ENCODE measurements at places on chromosomes 12 and 14. TPM values are rescaled to one million over a fixed set of nuclear protein-coding genes. Genes with fewer than 3 reads are reported as not detected.

DNA sequence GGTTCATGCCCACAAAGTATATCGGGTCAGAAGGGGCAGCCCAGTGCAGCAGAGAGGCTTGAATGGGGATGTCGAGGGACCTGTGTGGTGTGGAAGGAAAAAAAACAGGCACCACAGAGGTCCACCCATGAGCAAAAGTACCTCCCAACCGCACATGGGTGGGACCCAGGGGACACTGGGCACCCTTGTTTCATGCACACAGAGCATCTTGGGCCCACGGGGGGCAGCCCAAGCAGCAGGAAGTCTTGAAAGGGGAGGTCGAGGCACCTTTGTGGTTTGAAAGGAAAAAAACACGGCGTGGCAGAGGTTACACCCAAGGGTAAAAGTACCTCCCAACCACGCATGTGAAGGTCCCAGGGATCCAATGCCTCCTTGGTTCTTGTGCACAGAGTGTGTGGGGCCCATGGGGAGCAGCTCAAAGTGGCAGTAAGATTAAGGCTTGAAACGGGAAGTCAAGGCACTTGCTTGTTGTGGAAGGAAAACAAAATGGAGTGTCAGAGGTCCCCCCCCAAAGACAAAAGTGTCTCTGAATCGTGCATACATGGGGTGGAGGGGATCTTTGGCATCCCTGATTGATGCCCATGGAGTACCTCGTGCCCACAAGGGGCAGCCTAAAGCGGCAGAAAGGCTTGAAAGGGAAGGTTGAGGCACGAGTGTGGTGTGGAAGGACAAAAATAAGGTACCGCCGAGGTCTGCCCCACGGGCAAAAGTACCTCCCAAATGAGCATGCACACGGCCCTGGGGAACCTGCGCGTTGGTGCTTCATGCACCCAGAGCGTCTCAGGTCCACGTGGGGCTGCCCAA lies 575.5 kb downstream of the ALG10 start:
- DNase-seq: no peak

DNA sequence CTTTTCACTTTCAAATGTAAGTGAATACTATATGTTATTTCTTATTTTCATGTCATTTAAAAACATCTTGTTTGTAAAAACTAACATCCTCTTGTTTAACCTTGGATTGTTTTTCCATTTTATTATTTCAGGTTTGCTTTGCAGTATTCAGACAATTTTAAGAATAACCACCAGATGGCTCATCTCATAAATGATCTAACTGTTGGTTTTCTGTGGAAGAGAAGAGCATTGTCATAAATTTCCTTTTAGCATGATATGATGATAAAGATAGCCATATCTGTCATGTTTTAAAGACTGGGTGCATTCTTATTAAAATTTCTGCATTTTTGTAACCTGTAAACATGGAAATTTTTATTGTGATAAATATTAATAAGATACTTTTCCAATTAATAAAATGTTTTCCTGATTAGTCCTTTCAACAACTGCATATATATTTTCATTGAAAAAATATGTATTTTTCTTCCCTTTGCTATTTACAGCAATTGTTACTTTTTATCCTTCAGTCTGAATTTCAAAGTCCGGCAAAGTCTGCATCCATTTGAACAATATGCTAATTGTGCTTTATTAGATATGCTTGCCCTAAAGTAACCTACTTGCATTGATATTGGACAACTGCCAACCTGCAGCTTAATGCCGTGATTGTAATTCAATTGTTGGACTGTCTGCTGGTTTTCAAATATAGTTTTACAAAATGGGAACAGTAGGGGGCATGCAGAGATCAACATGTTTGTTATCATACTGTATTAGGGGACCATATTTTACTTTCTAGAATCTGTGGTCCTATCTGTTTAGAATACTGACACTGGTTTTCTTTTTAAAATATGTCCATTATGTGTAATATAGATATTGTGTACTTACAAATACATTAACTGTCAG lies 163.4 kb downstream of the GARIN6 start:
- DNase-seq: peak; percentile 57

- DNase-seq: peak; percentile 35
Measured at GRCh38 chr12:56590237-56590830, 39.8 kb downstream of the BAZ2A start.

- DNase-seq: no peak
Measured at GRCh38 chr12:111056618-111057521, 136.5 kb upstream of the MYL2 start.

- DNase-seq: no peak
Measured at GRCh38 chr12:64258576-64258975, 36.5 kb upstream of the KICS2 start.

PMCH gene
- not detected for total RNA-seq

DNA sequence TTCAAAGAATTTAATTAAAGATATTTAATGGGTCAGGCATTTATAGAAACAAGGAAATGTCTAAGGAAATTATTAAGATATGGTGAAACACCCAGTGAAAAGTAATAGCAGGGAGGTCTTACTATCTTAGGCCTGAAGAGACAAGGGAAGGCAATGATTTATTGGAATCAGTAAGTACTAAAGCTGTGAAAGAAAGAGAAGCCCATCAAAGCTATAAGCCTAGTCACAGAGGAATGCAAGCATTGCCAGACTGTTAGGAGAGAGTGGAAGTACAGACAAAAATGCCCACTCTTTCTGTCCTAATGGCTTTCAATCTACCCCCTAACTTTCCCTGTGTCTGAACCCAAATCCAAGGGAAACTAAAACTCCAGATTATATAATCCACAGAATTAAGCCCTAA lies 69.2 kb upstream of the PIK3C2G start:
- no peak for DNase-seq

PLEK2 gene
- total RNA-seq: 0.51 TPM

DNA sequence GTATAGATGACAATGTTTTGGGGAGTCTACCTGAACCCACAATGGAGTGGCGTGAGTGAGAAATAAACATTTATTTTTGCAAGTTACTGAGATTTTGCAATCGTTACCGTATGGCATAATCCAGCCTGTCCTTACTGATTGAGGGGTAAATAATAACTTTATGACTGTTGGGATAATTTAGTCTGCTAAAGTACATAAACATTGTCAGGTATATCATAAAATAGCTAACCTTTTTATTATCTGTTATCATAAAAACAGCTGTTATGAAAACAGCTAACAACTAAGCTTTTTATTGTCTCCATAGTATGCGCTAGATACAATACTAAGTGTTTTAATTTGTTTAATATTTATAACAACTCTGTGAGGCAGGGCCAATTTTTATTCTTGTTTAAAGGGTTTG lies 10.3 kb downstream of the ACSS3 start:
- no peak for DNase-seq

- peak; percentile 10 for DNase-seq
Measured at GRCh38 chr14:71855399-71856036, 76.7 kb upstream of the RGS6 start.

- DNase-seq: no peak
Measured at GRCh38 chr14:63223596-63223995, 19.4 kb downstream of the RHOJ start.

All from dermis microvascular lymphatic vessel endothelial cell (primary cell).